ENCODE measurements at places on chromosomes 2 and 18.
A peak's percentile ranks its signal among the peaks of the same experiment; 100 is the strongest.

- DNase-seq: peak; percentile 45
Observed at GRCh38 chr2:135948642-135949355, 36.6 kb downstream of the DARS1 start.

- DNase-seq: no peak
Observed at GRCh38 chr2:74233648-74234047, 35.2 kb downstream of the MTHFD2 start.

GRCh38 chr18:3008541-3008940 is 4.4 kb downstream of the LPIN2 start:
- DNase-seq: no peak

- no peak for DNase-seq
Observed at GRCh38 chr2:48886919-48887318, 131.4 kb upstream of the LHCGR start.
